Iris pigment epithelial cell (primary cell): ENCODE measurements at places on chromosomes 2 and 18.

GRCh38 chr18:2515908-2516625 is 55.2 kb downstream of the METTL4 start:
- DNase-seq: peak; percentile 96

- peak; percentile 78 for DNase-seq
Measured at GRCh38 chr18:66511792-66512191, 92.1 kb downstream of the CDH19 start.

GRCh38 chr18:54135216-54135615 is 89.3 kb downstream of the MBD2 start:
- no peak for DNase-seq

DNA sequence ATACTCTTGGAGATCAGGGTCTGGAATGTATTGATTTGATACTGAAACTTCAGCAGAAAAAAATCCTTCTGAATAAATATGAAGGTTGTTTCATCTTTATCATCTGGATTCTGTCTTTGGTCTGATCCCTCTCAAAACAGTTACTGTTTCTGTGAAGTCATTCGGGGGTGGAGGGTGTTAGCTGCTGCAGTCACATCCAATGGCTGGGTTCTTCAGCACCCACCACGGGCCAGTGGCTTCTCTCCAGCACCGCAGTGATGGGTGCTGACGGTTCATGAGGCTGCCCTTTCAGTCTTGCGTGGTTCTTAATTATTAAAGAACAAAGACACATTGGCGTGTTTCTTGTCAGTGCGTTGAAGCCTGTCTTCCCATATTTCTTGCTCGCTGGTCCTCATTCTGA is 148.0 kb downstream of the LDLRAD4 start:
- DNase-seq: no peak

DNA sequence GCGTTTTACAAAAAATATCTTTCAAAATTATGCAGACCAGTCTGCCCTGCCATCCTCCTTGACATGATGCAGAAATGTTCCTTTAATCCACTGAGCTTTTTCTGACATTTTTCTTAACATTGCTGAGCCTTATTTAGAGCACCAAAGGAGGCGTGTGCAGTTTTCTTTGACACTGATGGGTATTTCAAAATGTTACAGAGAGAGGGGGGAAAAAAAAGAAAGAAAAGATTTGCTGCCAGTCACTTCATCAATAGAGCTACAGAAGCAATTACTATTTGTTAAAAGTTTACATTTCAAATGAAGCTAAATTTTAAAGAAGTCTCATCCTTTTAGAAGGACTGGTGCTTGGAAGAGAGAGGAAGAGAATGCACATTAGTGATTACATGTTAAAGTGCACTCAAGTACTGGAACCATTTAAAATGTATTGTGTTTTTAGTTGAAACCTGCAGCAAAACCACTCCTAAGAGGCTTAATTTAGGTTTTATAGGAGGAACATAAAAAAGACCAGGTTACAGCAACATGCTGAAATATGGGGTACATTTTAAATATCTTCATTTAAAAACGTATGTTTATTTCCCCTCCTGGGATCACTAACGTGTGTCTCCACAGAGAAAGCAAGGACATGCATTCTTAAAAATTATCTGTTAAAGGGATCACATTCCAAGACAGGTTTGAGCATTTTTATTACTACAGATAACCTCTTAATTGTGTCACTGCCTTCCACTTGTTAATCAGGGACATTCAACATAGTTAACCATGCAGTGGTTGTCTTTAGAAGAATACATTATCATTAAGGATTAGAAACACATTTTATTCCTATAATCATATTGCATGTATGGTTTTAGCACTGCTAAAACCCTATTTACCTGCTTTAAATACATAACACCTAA is 258.4 kb downstream of the MEIS1 start:
- DNase-seq: no peak
